ENCODE measurements at places on chromosomes 1 and 21.

DNA sequence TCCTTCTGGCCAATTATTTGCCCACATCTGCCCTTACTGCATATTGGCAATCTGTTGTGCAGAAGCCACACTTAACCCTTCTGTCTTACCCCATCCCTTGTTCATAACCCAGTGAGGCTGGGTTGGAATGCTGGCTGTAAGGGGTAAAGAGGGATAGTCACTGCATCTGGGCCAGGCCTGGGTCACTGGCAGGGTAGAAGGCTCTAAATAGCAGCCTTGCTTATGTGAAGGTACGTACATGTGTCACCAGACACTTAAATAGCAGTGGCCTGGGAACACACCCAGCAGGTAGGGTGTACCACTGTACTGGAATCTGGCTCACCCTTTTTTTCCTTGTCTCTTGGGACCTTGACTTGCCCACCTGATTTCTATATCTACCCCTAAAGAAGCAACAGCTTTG is 9.9 kb upstream of the TARS2 start:
- no peak for DNase-seq

GRCh38 chr1:115084902-115085511 is 4.3 kb downstream of the TSPAN2 start:
- no peak for DNase-seq

DNA sequence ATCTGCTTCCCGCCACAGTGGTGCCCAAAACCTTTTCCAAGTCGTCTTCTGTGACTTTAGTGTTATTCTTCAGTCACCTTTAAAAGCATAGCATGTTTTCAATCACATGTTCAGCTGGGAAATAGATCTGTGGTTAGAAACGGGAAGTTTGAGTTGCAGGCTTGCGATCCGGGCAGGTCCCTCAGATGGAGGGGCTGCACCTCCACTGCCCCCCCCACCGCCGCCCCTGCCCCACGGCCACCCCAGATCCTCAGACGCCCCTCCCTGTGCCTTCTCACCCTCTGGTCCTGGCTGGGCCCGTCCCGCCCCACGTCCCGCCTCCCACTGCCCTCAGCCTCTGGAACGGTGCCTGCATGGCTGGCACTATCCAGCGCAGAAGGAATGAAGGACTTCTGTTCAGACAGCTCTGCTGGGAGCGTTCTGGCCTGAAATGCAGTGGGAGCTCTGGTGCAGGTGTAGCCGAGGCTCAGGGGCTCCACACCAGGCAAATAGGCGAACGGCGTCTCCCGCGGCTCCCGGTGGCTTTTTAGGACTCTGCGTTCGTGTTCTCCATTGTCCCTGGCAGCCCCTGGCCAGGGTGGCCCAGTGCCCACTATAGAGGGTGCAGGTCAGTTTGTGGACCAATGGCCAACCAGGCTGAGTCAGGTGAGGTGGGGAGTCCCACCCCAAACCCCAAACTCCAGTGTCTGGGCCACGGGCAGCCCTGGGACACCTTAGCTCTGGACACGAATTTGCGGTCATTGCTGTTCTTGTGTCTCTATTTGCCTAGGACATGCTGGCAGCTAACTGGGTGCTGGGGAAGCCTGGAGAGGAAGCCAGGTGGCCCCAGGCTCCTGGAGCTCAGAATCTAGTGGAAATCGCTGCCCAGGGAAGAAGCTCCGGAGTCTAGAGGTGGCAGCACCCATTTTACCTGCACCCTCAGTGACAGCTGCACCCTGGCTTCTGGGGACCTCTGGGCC is 67.1 kb downstream of the FAAP20 start:
- DNase-seq, result no peak

DNA sequence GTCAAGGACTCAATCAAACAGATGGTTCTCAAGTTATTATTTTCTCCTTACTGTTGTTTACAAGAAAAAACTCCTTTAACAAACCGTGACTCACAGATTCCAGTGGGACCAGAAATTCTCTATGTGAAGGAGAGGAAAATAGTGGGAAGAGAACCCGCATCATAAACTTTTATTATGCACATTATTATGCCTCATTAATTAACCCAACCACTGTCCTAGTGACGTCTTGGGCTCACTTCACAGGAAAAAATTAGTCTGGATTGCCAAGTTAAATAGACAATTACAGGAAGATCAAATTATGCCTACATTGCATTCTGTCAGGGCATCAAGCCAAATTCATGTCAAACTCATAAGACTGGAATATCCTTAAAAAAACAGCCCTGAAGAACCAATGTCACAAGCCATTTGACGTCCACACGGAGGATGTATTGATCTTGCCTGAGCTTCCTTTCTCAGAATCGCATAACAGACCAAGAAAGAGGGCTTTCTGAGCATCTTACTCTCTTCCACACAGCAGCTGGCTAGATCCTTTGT is 347.8 kb downstream of the DUSP10 start:
- DNase-seq, result peak; percentile 50

DNA sequence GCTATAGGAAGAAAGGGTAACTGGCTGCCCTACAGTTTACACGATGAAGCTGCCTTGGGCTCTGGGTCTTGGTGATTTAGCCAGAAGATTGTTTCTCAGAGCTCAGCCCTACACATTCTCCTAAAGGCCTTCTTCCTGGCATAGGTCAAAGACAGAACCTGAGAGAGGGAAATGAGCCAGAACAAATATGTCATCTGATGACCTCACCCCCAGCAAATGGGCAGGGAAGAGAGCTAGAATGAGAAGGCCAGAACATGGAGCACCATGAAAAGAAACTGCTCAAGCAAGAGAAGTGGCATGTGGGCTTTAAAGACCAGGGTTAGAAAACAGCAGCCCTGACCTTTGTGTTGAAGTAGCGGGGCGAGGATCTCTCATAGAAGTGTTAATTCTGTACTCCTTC is 5.5 kb upstream of the ILDR2 start:
- DNase-seq, result no peak

GRCh38 chr1:218553197-218553596 is 208.1 kb downstream of the TGFB2 start:
- no peak for DNase-seq

GRCh38 chr1:203306089-203306964 is 1.0 kb downstream of the BTG2 start:
- peak; percentile 19 for DNase-seq

- DNase-seq, result no peak
Observed at GRCh38 chr1:22375601-22376000, 76.0 kb upstream of the ZBTB40 start.

DNA sequence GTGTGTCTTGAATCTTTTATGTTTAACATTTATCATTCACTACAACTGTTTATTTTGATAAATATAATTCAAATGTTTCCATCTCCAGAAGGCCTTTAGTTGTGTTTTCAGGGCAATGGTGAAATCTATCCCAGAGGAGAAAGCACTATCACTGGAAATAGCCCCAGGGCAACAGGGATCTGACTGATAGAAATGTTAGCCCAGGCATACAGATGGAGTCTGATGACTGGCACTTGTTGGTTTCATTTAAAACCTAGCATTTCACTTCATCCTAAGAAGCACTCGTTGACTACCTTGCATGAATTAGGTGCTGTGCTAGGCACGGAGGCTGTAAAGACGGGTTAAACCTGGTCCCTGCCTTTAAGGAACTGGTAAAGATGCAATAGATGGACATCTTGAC is 103.1 kb downstream of the C1orf21 start:
- no peak for DNase-seq

DNA sequence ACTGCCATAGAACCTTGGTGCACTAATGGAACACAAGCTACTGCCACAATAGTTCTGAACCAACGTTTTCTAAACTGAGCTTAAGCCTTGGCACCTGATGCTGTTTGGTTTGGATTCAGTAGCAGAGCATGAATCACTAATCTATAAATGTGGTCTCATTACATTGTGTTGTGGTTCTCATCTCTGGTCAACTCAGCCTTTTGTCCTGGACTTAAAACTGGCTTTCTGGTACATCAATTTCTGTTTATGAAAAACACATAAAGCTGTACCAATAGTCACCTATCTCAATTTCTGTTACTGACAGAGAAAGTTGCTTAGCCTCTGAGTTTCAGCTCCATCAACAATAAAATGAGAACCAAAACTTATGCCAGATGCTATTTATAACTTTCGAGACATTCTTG is 197.5 kb upstream of the KIAA0040 start:
- no peak for DNase-seq

- no peak for DNase-seq
Observed at GRCh38 chr1:203526572-203526971, 32.6 kb downstream of the OPTC start.

GRCh38 chr21:36120304-36120888 is 14.5 kb upstream of the CBR3 start:
- no peak for DNase-seq

- peak; percentile 18 for DNase-seq
Observed at GRCh38 chr1:246117066-246117791, 389.9 kb downstream of the SMYD3 start.

GRCh38 chr1:70169018-70169839 is 36.1 kb downstream of the LRRC40 start:
- no peak for DNase-seq

DNA sequence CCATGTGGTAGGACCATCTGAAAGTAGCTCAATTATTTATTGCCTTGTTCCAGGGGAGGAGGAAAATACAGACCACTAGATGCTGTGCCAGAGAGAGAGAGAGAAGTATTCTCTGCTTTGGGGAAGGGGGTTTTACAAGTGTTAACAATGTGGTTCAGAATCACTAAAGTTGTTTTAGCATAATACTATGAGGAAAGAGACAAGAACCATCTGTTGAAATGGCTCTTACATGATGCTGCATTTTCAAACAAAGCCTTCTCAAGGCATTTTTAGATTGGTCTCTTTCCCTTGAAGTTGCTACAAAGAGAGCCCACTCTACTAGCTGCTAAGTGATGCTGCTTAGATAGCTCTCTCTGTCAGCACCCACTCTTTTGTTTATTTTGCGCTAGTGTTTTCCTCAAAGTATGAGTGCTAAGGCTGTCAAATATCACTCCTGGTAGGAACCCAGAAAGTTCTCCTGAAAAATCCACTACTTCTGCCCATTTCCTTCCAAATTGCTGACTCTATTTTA is 255.1 kb downstream of the NFIA start:
- no peak for DNase-seq

- no peak for DNase-seq
Observed at GRCh38 chr1:213061263-213061662, 10.2 kb downstream of the RPS6KC1 start.

DNA sequence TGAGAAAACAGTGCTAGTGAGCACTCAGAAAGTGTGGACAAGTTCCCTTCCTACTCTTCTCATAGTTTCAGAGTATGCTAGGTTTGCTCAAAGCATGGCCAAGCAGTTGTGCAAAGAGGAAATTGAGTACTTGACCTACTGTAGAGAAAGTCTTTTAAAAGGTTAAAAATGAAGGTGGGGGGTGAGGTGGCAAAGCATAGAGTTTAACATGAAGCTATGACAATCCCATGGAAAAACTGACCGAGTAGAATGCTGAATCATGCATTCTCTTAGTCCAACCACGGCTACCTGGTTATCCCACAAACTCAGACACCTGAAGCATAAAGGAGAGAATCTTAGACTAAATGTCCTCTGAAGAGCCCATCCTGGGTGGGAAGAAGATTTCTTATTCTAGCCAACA is 79.9 kb downstream of the PTPN14 start:
- no peak for DNase-seq

GRCh38 chr21:15688016-15688415 is 41.8 kb upstream of the USP25 start:
- DNase-seq, result no peak

DNA sequence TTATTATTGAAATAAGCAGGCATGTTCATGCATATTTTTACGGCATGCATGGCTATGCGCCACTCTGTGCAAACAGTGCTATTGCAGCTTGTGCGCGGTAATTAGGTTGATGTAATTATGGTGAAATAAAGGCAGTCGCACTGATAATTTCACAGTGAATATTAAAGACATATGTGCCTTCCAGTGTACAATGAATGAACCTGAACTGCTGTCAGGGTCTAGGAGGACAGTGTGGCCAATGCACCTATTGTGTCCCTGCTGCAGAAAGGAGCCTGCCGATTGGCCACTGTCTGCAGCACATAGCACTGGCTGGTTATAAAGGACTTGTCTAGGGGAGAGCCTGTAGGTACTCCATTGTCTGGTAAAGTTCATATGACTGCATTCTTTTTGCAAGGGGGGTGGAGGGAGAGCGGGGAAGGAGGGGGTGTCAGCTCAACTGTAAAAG is 340.4 kb downstream of the USP25 start:
- peak; percentile 50 for DNase-seq

DNA sequence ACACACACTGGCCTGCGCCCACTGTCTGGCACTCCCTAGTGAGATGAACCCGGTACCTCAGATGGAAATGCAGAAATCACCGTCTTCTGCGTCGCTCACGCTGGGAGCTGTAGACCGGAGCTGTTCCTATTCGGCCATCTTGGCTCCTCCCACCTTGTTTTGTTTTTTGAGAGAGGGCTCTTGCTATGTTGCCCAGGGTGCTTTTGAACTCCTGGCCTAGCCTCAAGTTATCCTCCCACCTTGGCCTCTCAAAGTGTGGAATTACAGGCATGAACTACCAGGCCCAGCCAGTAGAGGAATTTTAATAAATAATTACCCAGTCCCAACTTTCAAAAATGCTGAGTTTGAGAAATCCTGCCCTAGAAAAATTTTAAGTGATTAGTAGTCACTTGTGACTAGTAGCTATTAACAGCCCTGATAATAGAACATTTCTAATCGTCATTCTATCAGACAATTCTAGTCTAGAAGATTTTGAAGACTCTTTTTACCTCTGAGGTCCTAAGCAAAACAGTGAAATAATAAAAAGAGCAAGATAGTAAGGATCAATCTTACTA is 30.9 kb upstream of the SLC35D1 start:
- no peak for DNase-seq

DNA sequence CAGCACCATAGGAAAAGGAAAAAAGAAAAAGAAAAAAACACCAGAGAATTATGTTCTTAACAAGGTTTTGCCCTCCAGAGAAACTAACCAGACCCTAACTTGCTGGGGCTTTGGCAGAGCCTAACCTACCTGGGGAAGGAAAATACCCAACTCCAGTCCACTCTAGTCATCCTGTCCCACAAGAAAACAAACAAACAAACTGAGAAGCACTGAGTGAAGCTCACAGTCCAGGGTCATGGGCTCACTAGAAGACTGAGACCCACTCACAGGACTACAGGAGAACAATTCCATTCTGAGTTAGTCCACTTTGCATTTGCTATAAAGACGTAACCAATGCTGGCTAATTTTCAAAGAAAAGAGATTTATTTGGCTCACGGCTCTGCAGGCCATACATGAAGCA is 543.4 kb downstream of the SMYD3 start:
- no peak for DNase-seq

DNA sequence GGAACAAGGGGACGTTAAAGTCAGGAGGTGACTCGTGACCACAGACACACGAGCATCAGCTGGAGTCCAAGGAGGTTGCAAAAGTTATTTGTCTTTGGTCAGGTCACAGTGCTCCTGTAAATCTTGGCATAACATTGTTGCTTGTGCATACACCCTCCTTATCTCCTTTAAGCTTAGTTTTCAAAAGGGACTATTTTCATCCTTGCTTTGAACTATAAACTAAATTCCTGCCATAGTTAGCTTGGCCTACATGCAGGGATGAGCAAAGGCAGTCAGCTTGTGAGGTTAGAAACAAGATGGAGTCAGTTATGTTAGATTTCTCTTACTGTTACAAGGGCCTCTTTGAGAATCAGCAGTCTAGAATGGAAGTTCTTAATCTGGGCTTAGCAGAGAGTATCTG is 28.0 kb upstream of the FASLG start:
- DNase-seq, result no peak

- DNase-seq, result no peak
Observed at GRCh38 chr1:90127288-90127953, 132.5 kb downstream of the ZNF326 start.

GRCh38 chr1:221515496-221515895 is 226.4 kb downstream of the DUSP10 start:
- DNase-seq, result no peak
